ENCODE measurements at places on chromosomes 7 and 10.

DNA sequence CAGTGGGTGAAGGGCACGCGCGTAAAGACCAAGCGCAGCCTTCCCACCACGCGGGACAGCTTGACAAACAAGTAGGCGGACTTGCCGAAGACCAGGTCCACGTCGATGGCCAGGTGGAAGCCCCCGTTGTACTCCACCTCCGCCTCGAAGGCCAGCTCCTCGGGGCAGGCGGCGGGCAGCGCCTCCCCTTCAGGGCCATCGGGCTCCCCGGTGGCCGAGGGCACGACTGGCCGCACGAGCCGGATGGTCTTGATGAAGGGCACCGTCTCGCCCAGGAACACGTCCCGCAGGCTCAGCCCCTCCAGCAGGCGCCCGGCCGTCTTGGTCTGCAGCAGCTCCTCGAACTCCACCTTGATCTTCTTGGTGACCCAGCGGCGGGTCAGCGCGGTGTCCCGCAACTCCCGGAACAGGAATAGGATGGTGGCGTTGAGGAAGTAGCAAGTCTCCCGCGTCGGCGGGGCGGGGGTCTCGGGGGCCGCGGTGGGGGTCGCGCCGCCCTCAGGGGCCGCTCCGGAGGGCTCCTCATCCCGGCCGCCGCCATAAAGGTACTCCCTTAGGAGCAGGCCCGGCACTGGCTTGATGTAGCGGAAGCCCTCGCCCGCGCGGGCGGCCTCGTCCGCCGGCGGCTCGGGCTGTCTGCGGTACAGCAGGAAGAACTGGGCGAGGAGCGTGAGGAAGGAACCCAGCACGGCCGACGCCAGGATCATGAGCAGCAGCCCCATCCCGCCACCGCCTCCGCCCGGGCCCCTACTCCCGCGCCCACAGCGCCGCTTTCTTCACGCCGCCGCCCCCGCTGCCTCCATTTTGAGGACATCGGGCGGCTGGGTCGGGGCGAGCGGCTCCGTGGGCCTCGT, 507 bp downstream of the PDZD8 start:
- no peak for DNase-seq

DNA sequence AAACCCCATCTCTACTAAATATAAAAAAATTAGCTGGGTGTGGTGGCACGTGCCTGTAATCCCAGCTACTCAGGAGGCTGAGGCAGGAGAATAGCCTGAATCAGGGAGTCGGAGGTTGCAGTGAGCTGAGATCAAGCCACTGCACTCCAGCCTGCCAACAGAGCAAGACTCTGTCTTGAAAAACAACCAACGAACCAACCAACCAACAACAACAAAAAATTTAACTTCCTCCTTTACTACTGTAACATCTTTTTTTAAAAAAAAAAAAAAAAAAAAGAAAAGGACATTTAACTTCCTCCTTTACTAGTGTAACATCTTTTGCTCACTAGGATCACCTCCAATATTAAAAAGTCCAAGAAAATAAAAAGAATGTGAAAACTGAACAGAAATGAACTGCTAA, 92.3 kb upstream of the TMEM168 start:
- no peak for DNase-seq

GRCh38 chr10:128165536-128165935, 39.3 kb upstream of the MKI67 start:
- no peak for DNase-seq

GRCh38 chr10:62582101-62582705, 208.0 kb downstream of the ZNF365 start:
- no peak for DNase-seq

- DNase-seq: no peak
These were observed 9.7 kb downstream of the EXOC6 start for GRCh38 chr10:92857904-92858514.

- no peak for DNase-seq
These were observed 23.4 kb upstream of the C10orf67 start for GRCh38 chr10:23367896-23368595.

- no peak for DNase-seq
These were observed 642.0 kb downstream of the SDK1 start for GRCh38 chr7:3942816-3943745.

DNA sequence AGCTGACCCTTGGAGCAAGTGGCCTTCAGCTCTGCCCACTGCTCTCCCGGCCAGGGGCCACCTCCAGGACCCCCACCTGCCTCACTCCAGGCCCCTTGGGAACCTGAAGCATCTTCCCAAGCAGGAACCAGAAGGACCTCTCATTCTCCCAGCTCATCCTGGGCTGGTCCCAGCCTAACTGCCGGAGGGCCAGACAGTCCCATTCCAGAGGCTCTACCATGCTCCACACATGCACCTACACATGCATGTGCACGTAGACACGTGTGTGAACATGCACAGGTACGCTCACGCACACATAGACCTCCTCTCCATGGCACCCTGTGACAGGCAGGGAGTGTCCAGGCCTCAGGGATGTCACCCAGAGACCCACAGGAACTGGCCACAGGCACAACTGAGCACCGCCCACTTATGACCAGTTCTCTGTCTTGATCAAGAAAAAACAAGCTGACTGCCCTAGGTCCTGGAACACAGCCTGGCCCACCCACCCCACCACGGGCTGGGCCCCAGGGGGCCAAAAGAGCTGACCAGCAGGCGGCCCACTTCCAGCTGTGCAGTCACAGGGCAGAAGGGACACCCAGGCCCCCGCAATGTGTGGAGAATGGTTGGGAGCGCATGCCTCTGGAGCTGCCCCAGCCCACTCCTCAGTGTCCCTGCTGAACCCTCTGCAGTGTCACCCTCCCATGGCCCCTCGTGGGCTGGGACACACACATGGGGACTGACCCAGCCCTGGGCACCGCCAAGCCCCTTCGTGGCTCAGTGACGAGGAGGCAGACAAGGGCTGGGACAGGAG, 43.4 kb downstream of the CAMK2B start:
- DNase-seq: no peak

DNA sequence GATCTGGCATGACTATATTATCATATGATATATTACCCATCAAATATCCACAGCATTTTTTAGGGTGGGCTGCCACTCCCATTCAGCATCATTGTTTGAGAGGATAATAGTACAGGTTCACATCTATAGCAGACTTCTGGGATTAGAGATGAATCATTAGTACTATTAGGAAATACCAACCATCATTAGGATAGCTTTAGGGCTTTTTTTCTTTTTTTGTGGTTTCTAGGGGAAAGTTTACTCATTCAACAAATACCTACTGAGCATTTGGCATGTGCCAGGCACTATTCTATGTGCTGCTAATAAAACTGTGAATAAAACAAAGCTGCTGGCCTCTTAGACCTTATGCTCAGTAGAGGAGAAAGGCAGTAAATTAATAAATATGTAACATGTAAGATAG, 40.6 kb downstream of the NHLRC2 start:
- peak; percentile 10 for DNase-seq

DNA sequence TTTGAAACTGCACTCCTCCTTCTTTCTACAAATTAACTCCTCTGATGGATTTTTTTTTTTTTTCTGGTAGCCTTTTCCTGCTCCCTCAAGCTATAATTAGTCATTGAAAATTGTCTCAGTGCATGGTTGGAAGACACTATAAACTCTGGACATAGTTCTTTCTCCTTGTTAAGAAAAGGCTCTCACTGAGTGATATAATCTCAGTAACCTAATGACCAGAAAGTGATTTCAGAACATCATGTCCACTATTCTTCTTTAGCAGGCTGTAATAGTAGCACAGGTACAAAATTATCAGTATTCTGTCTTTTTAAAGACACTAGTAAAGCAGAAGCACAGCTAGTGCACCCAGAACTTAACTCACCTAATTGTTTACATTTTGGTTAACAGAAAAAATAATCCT, 752.6 kb upstream of the PHF14 start:
- DNase-seq: no peak

- no peak for DNase-seq
These were observed 347.8 kb upstream of the NFE2L3 start for GRCh38 chr7:25804154-25804553.

- DNase-seq: no peak
These were observed 38.4 kb upstream of the IKZF1 start for GRCh38 chr7:50265968-50266634.

DNA sequence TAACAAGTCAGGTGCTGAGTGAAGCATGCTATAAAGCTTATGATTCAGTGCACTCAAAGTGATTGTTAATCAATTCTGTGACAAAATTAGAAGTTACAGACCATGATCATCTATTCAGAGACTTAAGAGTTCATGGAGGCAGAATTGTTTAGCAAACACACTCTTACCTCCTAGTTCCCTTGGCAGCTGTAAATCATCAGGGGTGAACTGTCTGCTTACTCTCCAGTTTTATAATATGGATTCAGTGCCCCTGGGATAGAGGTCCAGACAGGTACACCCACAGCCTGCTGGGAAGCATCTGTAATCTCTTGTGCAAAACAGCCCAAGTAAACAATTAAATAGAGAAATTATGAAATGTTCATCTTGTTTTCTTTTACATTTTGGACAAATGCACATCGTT, 835.0 kb upstream of the COBL start:
- DNase-seq: no peak

DNA sequence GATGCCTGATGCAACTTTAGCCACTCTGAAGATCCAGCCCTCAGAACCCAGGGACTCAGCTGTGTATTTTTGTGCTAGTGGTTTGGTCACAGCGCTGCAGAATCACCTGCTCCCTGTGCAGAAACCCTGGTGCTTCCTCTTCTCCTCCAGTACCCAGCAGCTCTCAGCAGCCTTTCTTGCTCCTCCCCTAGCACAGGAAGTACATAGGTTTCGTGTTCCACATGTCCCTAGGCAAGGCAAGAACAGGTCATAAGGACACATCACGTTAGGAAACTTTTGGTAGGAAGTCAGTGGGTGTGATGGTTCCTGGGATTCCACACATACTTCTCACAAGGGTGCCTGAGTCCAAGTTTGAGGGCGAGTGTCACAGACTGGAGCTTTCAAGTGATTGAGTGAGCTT, 167.9 kb upstream of the PRSS1 start:
- DNase-seq: no peak

- no peak for DNase-seq
These were observed 14.9 kb downstream of the TNRC18 start for GRCh38 chr7:5408777-5409176.

DNA sequence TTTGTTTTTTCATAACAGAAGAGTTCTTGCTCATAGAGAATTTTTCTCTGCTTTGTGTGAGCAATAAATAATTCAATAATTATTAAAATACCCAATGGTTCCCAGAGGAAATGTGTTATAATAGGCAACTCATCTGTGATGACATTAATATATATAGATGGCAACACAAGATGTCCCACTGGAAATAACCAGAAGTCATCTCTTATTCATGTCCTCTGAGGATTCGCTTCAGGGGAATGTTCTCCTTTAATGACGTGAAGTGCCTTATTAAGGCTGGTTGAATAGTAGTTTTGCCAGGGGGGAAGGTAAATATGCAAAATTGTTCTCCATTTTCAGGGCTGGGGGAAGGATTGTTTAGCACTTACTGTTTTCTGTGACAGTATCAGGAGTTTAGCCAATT, 3.1 kb downstream of the SLC39A12 start:
- DNase-seq: no peak

- DNase-seq: no peak
These were observed 182.6 kb upstream of the CXCL12 start for GRCh38 chr10:44567471-44567870.

- DNase-seq: no peak
These were observed 98.9 kb downstream of the CARD11 start for GRCh38 chr7:2944739-2945138.

DNA sequence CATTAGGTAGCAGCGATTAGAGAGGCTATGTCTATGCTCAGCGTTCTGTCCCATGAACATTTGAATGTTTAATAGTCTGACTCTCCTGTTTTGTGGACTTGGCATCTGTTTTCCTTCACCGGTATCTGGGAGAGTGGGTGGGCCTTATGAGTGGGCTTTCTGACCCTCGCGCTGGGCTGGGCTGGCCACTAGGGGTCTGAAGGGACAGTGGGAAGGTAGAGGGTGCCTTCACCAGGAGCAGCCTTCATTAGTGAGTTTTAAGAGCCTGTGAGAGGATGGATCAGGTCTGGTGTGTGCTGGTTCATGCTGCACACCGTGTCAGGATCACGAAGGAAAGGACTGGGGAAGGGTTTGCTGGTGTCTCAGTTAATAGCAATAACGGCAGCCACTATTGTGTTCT, 33.4 kb downstream of the DCLRE1A start:
- no peak for DNase-seq

GRCh38 chr7:149414745-149415390, 46.0 kb downstream of the ZNF777 start:
- DNase-seq: peak; percentile 27

DNA sequence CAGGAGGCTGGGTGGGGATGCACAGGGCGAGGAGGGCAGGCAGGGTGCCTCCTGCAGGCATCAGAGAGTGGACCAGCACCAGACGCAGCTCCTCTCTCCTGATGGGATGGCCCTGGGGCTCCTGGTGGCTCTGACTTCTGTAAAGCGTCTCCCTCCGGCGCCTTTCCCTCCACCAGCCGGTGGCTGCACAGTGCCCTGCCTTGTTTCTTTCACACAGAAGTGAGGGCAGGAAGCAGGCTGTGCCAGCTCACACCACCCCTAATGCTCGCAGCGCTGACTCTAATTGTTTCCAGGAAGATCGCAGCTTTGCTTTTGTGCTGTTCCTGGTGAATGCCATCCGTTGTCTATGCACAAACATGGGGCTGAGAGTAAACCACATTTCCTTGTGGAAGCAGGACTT, 152.3 kb upstream of the LANCL2 start:
- no peak for DNase-seq

DNA sequence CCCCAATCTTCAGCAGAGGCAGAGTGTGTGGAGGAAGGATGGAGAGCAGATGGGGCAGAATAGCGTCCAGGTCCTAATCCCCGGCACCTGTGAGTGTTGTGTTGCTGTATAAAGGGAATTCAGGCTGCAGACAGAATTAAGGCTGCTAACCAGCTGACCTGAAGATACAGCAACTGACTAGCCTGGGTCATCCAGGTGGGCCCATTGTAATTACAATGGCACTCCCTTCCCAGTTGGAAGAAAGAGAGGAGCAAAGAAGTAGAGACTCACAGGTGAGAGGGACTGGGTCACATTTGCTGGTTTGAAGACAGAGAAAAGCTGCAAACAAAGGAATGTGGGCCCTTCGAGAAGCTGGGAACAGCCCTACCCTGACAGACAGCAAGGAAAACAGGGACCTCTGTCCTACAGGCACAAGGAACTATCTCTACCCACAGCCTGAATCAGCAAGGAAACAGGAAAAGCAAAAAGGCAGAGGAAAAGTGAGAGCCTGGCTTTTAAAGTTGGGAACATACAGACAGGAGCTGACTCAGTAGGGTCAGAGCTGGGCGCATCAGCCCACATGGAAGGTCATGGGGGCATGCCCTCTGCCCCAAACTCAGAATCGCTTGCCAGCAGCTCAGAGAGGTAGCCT, 11.6 kb upstream of the TMEM72 start:
- DNase-seq: no peak

DNA sequence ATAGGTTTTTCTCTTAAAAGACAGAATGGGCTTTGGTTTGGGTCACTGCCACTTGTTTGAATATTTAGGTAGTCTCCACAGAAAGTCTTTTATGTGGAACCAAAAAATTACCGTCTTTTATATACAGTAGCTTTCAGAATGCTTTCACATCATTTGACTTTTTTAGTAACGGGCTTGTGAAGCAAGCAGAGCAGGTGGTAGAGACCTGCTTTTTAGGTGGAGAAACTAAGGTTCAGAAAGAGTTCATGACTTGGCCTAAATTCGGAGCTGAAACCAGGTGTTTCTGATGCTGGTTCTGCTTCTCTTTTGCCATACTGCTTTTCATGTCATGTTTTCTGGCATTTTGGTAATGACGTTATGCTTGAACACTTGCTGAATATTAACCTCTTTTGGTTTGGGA, 36.3 kb downstream of the GARS1 start:
- DNase-seq: no peak
